ENCODE measurements at places on chromosomes 11 and 22. TPM values are rescaled to one million over a fixed set of nuclear protein-coding genes. Genes with fewer than 3 reads are reported as not detected.

DNA sequence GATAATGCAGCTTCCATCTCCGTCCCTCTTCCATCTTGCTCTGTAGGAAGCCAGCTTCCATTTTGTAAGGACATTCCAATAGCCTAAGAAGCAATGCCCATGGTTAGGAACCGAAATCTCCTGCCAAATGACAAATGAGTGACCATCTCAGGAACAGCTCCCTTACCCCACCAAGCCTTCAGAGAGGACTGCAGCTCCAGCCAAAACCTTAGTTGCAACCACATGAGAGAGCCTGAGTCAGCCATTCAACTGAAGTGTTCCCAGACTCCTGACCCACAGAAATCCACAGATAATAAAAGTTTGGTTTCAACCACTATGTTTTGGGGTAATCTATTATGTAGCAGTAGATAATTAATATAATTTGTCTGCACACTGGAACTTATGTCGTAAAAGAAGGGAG, 51.7 kb upstream of the LDLRAD3 start:
- no peaks in the 10 kb centered on the region for H3K36me3 ChIP-seq
- DNase-seq: no peak

DNA sequence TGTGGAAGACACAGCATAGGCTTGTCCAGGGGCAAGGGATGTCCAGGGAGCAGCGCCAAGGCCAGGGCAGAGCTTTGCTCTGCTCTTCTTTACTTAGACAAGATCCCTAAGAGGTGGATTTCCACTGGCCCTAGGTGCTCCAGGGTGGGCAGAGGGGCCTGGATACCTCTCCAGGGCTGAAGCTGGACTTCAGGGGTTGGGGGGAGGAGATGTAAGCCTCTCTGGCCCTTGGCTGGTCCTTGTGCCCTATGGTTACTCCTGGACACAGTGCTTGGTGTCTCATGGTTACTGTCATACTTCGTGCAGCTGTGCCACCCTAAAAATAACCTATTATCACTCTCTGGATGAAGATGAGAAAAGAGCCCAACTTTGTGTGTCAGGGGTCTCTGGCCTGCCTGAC, 12.9 kb upstream of the KCNJ11 start:
- H3K27ac ChIP-seq: no peak overlapping the region
- DNase-seq: no peak
- H3K27me3 ChIP-seq: no peaks in the 10 kb centered on the region
- no peaks in the 10 kb centered on the region for H3K4me1 ChIP-seq
- H3K4me3 ChIP-seq: no peak overlapping the region

DNA sequence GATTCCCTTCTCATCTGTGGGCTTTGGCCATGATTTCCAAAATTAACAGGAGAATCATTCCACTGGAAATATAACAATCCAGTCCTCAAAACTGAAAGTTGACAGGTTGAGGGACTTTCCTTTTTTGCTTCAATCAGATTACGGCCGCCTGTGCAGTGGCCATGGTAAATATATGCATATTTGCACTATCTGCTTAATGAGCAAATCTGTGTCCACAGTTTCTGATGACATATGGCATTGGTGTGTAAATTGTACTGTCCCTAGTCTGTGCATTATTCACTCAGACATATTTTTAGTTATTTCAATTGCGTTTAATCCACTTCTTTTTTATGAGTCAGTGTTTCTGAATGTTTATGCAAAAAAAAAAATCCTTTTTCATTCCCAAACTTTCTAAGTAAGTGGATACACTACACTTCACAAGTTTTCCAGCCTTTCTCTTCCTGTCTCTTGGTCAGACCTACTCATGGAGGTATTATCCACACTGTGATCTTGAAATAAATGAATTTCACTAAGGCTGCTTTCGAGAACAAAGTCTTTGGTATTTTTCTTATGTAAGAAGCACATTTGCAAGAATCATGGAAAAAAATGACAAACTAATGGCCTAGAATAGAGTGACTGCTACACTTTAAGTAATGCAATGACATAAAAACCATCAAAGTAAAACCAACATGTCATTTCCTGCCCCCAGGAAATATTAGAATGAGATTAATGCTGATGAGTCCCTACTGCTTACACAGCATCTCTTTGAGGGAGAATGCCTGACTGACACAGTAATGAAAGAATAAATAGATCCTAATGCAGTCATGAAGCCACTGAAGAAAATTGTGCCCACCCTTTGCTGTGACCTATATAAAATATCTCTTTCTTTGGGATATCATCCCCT, 76.4 kb upstream of the MTNR1B start:
- H3K27me3 ChIP-seq: no peaks in the 10 kb centered on the region
- no peak for DNase-seq
- no peak overlapping the region for H3K4me3 ChIP-seq
- no peaks in the 10 kb centered on the region for H3K36me3 ChIP-seq

DNA sequence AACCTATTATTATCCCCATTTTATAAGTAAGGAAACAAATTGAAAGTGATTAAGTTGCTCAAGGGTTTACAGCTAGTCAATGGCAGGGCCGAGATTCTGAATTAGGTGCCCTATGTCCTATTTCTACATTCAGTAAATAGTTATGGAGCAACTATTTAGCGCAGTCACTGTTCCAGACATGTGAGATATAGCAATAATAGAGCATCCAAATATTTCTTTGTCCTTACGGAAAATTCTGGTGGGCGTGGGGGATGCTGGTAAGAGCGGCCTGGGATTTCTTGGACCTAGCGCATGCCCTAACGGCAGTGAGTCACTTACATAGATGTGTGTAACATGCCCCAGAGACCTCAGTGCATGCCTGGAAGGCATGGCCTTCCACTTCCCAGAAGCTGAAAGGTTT, 4.4 kb downstream of the DTX4 start:
- peaks cover 18% of the 10 kb centered on the region for H3K4me1 ChIP-seq
- H3K27me3 ChIP-seq: no peaks in the 10 kb centered on the region
- no peak for DNase-seq
- no peaks in the 10 kb centered on the region for H3K36me3 ChIP-seq
- no peak overlapping the region for H3K27ac ChIP-seq

DNA sequence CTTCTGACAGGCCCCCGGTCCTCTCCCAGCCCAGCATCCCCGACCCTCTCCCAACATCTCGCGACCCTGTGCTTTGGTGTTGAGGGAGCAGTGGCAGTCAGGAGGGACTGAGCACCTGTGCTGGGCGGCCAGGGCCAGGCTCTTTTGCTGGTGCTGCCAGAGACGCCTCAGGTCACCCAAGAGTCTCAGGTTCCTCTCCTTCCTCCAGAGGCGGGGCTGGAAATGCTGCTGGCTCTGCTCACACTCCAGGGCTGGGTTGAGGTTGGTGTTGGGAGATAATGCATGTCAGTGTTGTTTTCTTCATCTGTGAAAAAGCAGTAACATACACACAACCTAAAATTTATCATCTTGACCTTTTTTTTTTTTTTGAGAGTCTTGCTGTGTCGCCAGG, 1.2 kb upstream of the IGLL1 start:
- no peak overlapping the region for H3K4me3 ChIP-seq
- no peaks in the 10 kb centered on the region for H3K4me1 ChIP-seq
- no peak overlapping the region for H3K27ac ChIP-seq
- H3K27me3 ChIP-seq: no peaks in the 10 kb centered on the region
- DNase-seq: no peak
- no peaks in the 10 kb centered on the region for H3K36me3 ChIP-seq

The TNNT3 gene
- total RNA-seq: 4.4 TPM
